ENCODE measurements at places on chromosomes 3 and 15. TPM values are rescaled to one million over a fixed set of nuclear protein-coding genes. Genes with fewer than 3 reads are reported as not detected.

The AGTR1 gene
- total RNA-seq, result 163 TPM

The FAM98B gene
- total RNA-seq, result 8.2 TPM

The PLA2G4E gene
- not detected for total RNA-seq

The SPINK8 gene
- not detected for total RNA-seq

The CATSPER2 gene
- total RNA-seq, result 1.9 TPM

The GOLGA8K gene
- 0.48 TPM for total RNA-seq

The VGLL3 gene
- 99.6 TPM for total RNA-seq

GRCh38 chr3:67381667-67382272 lies 272.6 kb downstream of the SUCLG2 start:
- no peak for DNase-seq

DNA sequence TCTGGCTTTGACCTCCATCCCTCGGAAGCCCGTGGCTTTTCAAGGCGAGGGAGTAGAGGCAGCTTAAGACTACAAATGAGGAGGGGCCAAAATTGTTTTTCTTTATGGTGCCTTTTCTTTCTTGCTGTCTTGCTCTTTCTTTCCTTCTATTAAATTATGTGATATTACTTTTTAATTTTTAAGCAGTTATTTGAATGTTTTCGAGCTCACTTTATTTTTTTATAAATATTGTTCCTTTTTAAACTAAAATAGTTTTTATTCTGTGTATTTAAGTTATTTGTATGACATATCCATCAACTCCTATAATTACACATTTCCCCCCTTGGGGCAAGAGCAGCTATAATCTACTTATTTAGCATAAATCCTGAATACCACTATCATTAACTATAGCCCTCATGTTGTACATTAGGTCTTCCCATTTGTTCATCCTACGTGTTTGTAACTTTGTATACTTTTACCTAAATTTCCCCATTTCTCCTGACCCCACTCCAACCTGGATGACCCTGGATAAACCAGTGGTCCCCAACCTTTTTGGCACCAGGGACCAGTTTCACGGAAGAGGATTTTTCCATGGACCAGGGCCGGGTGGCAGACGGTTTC lies 622 bp upstream of the PLSCR1 start:
- DNase-seq, result no peak

GRCh38 chr3:185656321-185656840 lies 70.3 kb downstream of the SENP2 start:
- no peak for DNase-seq

GRCh38 chr3:18019161-18019495 lies 276.7 kb upstream of the TBC1D5 start:
- DNase-seq, result no peak

DNA sequence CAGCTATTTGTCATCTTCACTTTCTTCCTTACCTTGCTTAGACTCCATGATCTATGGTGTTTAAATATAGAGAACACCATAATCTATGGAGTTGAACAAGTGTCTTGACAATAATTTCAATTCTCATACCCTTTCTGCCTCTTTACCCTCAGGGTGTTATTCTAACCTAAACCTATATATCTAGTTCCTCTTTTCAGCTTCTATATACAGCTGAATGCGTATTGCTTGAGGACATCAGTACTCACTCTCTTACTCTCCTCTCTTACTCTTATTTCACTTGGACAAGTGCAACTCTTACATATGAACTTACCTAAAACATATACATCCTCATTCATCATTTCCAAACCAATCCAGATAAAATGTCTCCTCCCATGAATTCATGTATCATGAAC lies 187.1 kb downstream of the RAP2B start:
- no peak for DNase-seq

- DNase-seq, result no peak
These were observed 95.7 kb upstream of the MCTP2 start for GRCh38 chr15:94135486-94136147.

GRCh38 chr3:190644766-190645165 lies 130.9 kb downstream of the IL1RAP start:
- no peak for DNase-seq

DNA sequence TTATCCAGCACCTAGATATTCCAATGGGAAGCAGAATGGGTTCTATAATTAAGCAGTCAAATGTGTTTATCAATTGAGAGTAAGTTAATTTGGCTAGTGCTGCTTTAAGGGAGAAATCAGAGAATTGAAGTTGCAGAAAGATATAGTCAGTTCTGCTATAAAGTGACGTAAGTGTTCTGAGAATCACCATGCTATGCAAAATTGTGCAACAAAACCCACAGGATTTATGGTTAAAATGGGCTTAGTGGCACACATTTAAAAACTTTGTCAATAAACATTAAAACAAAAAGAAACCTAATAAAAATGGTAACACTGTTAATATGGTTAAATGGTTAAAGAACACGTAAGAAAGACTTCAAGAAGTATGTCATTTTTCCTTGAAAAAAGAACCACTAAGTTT lies 74.5 kb downstream of the TMEM108 start:
- no peak for DNase-seq

All from omental fat pad (tissue), 4 donors.